Aorta (tissue), 5 donors: ENCODE measurements at places on chromosomes 7 and 10. TPM values are rescaled to one million over a fixed set of nuclear protein-coding genes. Genes with fewer than 3 reads are reported as not detected.

GIMAP1 gene
- 11.6 TPM for total RNA-seq

THSD7A gene
- total RNA-seq: 20.0 TPM

EDRF1 gene
- 22.3 TPM for total RNA-seq

OR6V1 gene
- total RNA-seq: not detected

FLNC gene
- 135 TPM for total RNA-seq

CYP3A5 gene
- 3.4 TPM for total RNA-seq

CNNM1 gene
- total RNA-seq: 0.23 TPM

LRRC61 gene
- total RNA-seq: 2.5 TPM

KAZALD1 gene
- total RNA-seq: 12.4 TPM

GRCh38 chr10:111297351-111297848 is 220.6 kb downstream of the ADRA2A start:
- DNase-seq: no peak

GRCh38 chr10:22326145-22326702 is 5.3 kb downstream of the BMI1 start:
- no peak for DNase-seq

DNA sequence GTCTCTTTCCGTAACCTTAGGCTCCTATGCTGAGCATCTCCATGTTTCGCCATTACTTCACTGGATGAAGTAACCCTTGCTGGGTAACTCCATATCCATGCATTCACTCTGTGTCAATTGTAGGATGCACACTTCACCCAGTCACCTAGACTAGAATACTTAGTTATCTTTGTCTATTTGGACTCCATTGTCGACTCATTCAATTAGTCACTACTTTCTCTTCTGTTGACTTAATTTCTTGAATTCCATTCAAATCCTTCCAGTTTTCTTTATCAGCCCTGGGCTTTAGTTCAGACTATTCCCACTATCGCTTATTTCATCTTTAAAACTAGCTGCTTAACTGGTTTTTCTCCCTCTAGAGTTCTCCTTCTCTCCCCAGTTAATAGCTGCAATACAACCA is 111.3 kb upstream of the TNS3 start:
- DNase-seq: no peak

- no peak for DNase-seq
Measured at GRCh38 chr7:41881331-41882130, 178.6 kb upstream of the INHBA start.

GRCh38 chr10:96306516-96306915 is 2.3 kb downstream of the DNTT start:
- peak; percentile 79 for DNase-seq

DNA sequence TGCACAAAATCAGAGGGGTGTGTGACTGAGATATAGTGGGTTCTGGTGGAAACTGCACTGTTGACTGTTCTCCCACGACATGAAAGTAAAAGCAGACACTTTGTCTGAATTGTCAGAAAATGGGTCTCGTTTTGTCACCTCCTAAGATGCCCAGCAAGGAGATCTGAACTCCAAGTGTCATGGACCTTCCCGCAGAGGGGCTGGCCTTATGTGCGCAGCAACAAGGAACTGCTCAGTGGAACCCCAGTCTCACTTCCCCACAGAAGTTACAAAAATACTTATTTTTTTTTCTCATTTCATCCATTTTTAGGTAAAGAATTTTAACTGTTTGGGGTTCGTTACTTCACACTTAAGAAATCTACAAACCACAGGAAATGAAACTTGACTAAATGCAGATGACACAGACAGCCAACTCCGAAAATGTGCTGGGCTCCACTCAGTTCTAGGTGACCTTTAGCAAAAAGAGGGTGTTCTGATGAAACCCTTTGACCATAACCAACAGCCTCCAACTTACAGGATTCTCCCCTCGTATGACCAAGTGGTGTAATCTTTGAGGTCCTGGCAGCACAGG is 115.0 kb downstream of the FAM107B start:
- no peak for DNase-seq

DNA sequence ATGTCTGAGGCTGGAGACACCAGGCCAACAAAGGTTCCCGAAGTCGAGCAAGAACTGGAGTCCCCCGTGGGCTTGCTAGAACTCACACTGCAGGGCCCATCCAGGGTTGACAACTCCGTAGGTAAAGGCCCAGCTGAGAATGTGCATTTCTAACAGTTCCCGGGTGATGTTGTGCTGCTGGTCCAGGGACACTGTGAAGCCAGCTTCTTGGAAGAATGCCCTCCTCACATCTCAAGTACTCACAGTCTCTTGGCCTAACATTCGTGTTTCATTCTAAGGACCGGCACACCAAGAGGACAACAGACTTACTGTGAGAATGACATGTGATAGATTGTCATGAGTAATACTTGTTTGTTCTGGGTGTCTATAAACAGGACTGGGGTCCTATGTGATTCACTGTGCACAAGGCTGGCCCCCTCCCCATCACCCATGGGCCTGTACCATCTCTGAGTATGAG is 682.3 kb upstream of the IGFBP3 start:
- no peak for DNase-seq

GRCh38 chr10:92265687-92266258 is 25.1 kb downstream of the CPEB3 start:
- DNase-seq: no peak

GRCh38 chr10:44439239-44439957 is 54.5 kb upstream of the CXCL12 start:
- no peak for DNase-seq

GRCh38 chr10:113381981-113382509 is 170.8 kb upstream of the HABP2 start:
- no peak for DNase-seq

DNA sequence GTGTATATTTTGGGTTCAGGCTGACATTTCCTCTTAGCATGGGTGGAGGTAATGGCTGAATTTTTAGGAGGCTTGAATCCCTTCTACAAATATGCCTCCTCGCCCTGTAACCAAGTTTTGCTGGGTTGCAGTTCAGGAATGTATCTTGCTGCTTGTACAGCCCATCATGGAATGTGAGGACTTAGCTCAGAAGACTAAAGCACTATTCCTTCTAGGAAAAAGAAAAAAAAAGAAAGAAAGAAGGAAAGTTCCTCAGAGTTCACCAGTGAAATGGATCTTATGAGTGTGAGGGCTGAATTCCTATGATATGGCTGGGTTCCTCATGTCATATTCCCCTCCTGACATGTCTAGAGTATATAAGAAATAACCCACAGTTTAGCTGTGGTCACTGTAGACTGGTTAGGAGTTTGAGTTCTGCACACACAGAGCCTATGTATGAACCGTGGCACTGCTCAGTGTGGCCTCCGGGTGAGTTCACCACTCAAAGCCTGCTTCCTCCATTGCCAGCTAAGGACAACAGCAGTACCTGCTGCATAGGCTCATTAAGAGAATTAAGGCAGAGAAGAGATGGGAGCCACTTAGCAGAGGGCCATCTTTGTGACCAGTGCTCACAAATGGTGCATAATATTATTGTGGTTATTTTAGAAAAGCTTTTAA is 114.0 kb downstream of the TACC2 start:
- no peak for DNase-seq

GRCh38 chr7:122082670-122083069 is 61.4 kb downstream of the AASS start:
- no peak for DNase-seq
